ENCODE measurements at places on chromosomes 1 and 21. TPM values are rescaled to one million over a fixed set of nuclear protein-coding genes. Genes with fewer than 3 reads are reported as not detected.

Gene MASP2
- polyA plus RNA-seq, result not detected

Gene PTGFR
- polyA plus RNA-seq, result not detected

Gene ASTN1
- polyA plus RNA-seq, result 24.0 TPM

Gene HORMAD1
- polyA plus RNA-seq, result not detected

Gene CD5L
- polyA plus RNA-seq, result not detected

Gene PYHIN1
- not detected for polyA plus RNA-seq

Gene KIAA1614
- polyA plus RNA-seq, result 0.07 TPM

Gene FCGR3A
- 1.3 TPM for polyA plus RNA-seq

Gene AGT
- 0.48 TPM for polyA plus RNA-seq

Gene FNDC5
- polyA plus RNA-seq, result 214 TPM

Gene ANGPTL7
- polyA plus RNA-seq, result not detected

Gene ATAD3C
- 14.2 TPM for polyA plus RNA-seq

Gene CEP104
- polyA plus RNA-seq, result 22.9 TPM

Gene PRAMEF33
- polyA plus RNA-seq, result not detected

Gene TAS1R1
- 0.35 TPM for polyA plus RNA-seq

Gene DLGAP3
- not detected for polyA plus RNA-seq

Gene ARTN
- polyA plus RNA-seq, result 0.36 TPM

Gene ECM1
- polyA plus RNA-seq, result 2.4 TPM

Gene NLRP3
- 12.5 TPM for polyA plus RNA-seq

Gene SLC37A1
- 18.5 TPM for polyA plus RNA-seq

Gene SPATA45
- 1.7 TPM for polyA plus RNA-seq
